ENCODE measurements at places on chromosomes 5 and 9.
A peak's percentile ranks its signal among the peaks of the same experiment; 100 is the strongest.

DNA sequence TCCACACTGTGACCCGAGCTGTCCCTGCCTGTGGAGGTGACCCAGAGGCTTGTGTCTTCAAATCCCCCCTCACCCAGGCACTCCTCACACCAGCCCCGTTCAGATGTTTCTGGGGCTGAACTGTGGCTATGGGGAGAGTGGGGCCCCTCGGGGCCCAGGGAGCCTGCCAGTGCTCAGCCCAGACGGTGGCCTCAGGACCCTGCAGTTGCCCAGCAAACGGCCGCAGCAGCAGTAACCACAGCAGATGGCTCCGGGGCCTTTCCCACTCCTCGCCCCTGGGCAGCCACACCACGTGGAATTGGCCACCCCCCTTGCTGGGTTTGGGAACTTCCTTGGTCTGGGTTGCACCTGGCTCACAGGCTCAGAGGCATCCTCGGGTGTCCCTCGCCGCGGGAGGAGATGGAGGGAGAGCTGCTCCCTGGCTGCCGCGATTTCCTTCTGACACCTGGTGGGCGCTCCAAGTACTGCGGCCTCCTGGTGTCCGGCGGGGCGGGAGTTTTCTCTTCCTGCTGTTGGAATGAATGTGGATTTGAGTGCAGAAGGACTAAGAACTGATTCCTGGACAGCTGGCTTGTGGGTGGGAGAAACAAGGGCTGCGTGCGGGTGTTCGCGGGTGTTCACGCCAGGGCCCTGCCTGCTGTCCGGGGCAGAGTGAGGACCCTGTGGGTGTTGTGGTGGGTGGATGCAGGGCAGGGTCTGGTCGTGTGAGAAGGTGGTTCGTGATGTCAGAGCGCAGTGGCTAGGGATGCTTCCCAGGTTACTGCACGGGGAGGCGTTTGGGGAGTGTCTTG is 97.5 kb downstream of the COL5A1 start:
- DNase-seq, result peak; percentile 84

GRCh38 chr5:122942164-122942914 is 94.2 kb downstream of the PPIC start:
- DNase-seq, result no peak

DNA sequence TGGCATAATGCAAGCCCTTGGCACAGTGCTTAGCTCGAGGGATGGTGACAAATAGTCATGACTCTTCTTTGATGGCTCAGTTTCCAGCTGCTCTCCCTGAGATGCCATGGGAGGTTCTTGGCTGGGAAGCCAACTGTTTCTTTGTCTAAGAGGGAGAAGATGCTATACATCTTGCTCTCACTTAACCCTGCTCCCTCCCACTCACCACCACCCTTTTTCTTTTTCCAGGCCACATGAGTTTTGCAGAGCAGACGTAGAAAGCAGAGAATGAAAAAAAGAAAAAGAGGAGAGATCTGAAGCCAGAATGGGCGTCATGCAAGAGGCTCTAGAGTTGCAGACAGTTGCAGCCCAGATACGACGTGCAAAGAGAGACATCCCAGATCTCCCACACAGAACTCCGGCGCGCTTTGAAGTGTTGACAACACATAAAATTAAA is 160.5 kb downstream of the FGF18 start:
- DNase-seq, result peak; percentile 84

DNA sequence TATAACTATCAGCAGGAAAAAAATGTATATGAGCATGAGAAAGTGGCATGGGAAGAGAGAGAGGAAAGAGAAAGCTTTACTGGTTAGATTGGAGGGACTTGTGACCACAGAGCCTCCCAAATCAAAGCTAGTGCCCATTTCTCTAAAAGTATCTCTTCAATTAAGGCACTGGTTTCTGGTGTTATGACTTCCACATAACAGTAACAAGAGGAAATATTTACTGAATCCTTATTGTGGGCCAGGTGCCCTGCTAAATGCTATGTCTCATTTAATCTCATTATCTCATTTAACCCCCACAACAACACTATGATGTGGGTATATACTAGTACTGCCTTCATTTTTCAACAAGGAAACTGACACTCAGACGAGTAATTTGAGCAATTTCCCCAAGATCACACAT is 221.5 kb downstream of the EBF1 start:
- no peak for DNase-seq

GRCh38 chr5:63820577-63820976 is 141.7 kb downstream of the HTR1A start:
- DNase-seq, result no peak

DNA sequence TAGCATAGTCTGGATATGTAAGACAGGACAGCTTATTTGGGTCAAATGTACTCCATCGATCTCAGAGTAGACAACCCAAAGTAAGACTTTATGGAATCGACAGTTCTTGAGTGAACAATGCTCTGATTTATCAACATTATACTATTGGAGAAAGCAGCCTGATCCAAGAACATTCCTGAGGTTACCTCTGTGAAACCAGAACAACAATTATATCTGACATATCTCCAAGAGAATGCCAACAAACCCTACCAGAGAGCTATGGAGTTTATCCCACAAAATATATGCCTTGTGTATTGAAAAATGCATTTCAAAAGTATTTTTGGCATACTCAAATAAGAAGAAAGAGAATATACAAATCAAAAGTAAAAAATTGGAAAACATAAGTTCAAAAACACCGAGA is 1985.9 kb downstream of the EFNA5 start:
- DNase-seq, result no peak

GRCh38 chr5:138829341-138829740 is 45.8 kb downstream of the LRRTM2 start:
- DNase-seq, result no peak

GRCh38 chr5:139636975-139637408 is 11.2 kb upstream of the CXXC5 start:
- no peak for DNase-seq

- DNase-seq, result no peak
Observed at GRCh38 chr9:120235081-120235480, 344.9 kb downstream of the CDK5RAP2 start.

DNA sequence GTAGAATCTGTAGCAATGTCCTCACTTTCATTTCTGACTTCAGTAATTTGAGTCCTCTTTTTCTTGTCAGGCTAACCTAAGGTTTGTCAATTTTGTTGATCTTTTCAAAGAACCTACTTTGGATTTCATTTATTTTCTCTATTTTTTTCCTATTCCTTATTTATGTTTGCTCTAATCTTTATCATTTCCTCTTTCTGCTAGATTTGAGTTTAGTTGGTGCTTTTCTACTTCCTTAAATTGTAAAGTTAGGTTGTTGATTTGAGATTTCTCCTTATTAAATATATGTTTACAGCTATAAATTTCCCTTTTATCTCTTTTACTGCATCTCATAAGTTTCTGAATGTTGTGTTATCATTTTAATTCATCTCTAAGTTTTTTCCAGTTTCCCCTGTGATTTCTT is 75.1 kb upstream of the FAM120A start:
- no peak for DNase-seq

- no peak for DNase-seq
Observed at GRCh38 chr5:154199263-154199662, 8.7 kb downstream of the GALNT10 start.

DNA sequence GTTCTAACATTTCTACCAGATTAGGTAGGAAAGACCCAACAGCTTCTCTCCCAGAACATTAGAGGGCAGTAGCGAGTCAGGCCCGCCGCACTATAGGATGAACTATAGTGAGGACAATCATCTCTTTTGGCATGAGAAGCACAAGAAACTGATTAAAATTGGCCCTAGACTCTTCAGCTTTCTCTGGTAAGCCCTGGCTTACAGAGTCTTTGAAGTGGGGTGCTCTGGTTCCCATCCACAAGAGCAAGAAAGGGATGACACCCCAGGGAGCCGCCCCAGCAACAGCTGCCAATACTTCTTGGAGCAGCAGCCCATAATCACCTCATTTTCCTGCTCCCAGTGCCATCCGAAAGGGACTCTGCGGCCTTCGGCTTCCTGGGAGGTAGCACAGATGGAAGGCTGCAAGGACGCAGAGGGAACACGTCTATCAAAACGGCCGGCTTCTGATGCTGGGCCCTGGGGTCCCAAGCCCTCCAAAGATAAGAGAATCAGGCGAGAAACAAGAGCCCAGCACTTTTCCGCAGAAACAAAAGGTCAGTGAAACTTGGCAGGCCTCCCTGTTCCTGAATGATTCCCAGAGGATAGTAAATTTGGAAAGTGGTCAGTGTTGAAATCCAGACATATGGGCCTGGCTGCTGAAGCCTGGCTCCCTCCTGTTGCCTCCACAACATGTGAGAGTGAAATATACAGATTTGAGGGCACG is 69.3 kb downstream of the HSD17B3 start:
- peak; percentile 83 for DNase-seq

- DNase-seq, result no peak
Observed at GRCh38 chr5:165457859-165458481, 1952.6 kb downstream of the MAT2B start.

- DNase-seq, result no peak
Observed at GRCh38 chr5:148398698-148399121, 15.0 kb downstream of the FBXO38 start.

GRCh38 chr5:77463905-77464304 is 28.2 kb downstream of the WDR41 start:
- no peak for DNase-seq

- no peak for DNase-seq
Observed at GRCh38 chr5:139984816-139985215, 58.3 kb downstream of the NRG2 start.

GRCh38 chr5:82019342-82020138 is 47.7 kb downstream of the ATG10 start:
- no peak for DNase-seq

- no peak for DNase-seq
Observed at GRCh38 chr5:109946610-109947009, 256.9 kb downstream of the MAN2A1 start.

GRCh38 chr5:2387634-2388325 is 363.7 kb downstream of the IRX2 start:
- DNase-seq, result peak; percentile 14

GRCh38 chr9:28272127-28272526 is 698.8 kb upstream of the C9orf72 start:
- peak; percentile 2 for DNase-seq

- DNase-seq, result peak; percentile 13
Observed at GRCh38 chr5:152542741-152543140, 137.7 kb upstream of the NMUR2 start.

DNA sequence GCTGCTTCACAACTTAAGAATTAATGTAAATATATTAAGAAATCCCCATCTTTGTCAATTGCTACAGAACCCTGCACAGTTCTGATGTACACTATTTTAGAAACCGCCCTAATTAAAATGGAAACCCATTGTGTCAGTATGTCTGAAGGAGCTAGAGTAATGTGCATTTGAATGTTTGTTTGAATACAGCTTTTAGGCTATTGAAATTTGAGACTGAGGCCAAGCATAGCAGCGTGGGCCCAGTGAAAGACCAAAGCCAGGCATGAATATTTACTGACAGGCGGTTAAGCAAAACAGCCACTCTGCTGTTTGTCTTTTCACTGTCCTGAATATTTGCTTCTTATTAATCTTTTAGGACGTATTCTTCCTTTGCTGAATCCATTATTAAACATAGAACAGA is 252.3 kb downstream of the IZUMO3 start:
- DNase-seq, result no peak

GRCh38 chr5:120919017-120919416 is 454.9 kb downstream of the PRR16 start:
- DNase-seq, result no peak

- DNase-seq, result no peak
Observed at GRCh38 chr5:1743769-1744085, 55.9 kb downstream of the MRPL36 start.

- no peak for DNase-seq
Observed at GRCh38 chr9:115401756-115402327, 283.9 kb upstream of the TNC start.

GRCh38 chr9:135046739-135047350 is 40.6 kb upstream of the OLFM1 start:
- DNase-seq, result no peak

DNA sequence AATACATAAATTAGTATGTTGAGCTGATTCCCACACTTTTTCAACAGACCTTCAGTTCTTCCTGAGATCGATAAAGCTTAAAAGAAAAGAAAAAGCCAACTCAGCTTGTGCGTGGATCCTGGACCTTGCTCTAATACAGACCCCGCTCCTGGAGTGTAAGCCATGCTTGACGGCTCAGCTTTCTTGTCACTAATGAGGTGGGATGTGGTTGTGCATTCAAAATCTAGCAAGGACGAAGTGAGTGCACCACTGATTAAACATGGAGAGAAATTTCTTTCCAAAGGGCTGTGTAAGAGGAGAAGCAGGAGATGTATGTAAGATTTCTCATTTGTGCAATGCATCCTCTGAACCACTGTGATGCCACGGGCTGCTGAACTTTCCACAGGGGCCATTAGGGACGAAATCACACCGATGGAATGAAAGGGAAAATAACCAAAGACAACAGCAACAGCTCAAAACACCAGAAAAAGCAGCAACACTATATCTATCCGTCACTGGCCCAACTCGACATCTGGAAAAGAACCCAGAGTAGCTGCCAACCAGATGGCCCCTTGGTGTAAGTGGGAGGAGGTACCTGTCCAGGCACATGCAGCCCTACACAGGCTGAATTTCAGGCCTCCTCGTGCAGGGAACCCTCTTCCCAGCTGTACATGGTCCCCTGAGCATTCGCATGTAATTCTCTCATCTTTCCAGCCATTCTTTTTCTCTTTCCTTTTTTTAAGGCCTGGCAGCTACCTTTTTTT is 178.9 kb downstream of the SREK1 start:
- DNase-seq, result no peak
